ENCODE measurements at places on chromosomes 2 and 18.

DNA sequence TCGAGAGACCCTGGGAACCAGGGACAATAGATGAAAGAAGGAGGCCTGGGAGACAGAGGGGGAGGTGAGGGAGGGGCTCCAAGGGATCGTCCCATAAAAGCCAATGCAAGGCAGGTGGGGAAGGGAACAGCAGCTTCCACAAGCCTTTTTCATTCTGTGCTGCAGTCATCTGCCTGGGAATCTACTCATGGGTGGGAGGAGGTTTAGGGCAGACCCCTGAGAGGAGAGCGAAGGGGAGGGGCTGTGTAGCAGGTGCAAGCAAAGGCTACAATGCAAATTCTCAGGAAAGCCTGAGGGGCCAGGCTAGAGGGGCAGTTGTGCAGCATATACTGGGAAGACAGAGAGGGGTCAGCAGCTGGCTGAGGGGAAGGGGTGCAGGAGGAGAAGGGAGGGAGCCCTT, 135.4 kb downstream of the SETBP1 start:
- no peak for DNase-seq

DNA sequence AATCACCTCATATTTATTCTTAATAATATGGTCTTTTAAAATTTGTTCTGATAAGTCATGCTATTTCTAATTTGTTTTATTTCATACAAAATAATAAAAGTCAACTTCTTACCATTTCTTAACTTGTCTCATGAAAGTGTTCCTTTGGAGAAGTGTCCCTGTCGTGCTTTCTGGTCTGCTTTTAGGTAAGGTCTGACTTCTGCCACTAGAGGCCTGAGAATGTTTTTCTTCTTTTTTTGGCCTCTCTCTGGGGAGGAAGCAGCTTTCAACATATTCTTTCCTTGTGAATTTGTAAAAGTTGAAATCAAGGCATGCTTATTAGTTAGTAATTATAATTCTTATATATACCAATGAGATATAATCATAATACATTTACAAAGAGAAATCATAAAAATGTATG, 39.4 kb downstream of the MAP2 start:
- no peak for DNase-seq

DNA sequence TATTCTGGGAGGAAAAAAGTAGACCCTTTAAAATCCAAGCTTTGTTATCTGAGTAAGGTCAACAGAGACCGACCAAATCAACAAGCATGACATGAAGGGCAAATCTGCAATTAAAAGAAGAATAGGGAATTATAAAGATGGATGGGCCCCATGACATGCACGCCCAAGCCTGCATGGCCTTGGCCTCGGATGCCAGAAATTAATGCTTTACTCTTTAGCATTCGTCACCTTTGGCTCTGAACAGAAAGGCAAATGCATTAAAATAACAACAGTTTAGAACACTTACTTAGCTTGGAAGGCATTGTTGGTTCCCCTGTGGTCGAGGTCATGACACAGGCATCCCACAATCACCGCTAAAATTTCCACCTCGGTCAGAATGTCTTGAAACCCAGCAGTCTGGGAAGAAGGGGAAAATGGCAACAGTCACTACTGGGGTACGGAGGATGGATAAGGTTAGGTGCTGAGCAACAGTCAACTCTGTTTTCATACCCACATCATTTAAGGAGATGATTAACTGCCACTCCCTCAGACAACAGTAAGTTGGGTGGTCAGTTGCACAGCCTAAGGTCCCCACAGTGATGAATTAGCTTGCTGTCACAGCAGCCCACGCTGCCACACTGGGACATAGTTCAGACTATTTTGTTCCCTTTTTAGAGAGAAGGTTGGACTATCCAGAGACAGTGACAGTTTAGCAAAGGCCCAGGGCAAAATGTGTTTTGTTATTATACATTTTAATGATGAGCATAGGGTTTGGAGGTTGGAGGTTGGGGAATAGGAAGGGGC, 319.1 kb downstream of the AGPS start:
- no peak for DNase-seq

- no peak for DNase-seq
Observed at GRCh38 chr2:1414121-1414520, 858 bp downstream of the TPO start.

- no peak for DNase-seq
Observed at GRCh38 chr2:214547931-214548330, 137.1 kb downstream of the VWC2L start.
